ENCODE measurements at places on chromosomes 2 and 18. TPM values are rescaled to one million over a fixed set of nuclear protein-coding genes. Genes with fewer than 3 reads are reported as not detected.

- no peak for DNase-seq
These were observed 1.1 kb downstream of the MAPK4 start for GRCh38 chr18:50560681-50561629.

DNA sequence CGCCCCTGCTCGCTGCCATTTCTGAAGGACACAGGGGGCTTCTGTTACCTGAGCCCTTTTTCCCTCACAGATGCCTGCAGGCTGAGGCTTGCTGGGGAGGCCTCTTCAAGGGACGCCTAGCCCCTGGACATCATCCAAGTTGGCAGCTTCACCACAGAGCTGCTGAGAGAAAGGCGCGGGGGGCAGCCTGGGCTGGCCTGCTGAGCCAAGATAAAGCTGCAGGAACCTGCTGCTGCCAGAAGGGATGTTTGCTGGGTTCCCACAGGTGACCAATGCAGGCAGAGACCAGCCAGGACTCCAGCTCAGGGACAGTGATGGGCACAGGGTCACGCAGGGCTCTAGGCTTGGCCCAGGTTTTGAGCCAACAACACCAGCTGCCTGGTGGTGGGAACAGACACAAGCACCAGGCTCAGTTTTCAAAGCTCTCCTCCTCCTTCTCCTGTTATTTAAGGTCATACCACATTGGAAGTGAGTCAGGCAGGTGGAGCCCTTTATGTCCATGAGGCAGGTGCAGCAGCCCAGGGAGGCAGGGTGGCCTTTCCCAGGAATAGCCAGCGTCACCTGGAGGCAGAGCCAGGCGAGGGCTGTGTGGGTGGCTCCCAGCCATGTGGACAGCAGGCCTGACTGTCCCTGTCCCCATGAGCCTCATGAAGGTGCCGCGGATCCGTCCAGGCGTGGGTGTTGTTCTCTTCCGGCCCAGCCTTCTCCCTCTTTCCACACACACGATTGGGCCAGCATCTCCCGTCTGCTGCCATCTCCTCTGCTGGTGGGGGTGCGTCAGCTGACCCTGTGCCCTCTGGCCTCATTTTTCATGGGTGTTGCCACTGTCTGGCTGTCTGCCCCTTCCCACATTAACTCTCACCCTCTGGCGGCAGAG, 515.5 kb upstream of the MYT1L start:
- no peak for DNase-seq

- DNase-seq: no peak
These were observed 22.9 kb upstream of the CIDEA start for GRCh38 chr18:12231040-12231882.

DNA sequence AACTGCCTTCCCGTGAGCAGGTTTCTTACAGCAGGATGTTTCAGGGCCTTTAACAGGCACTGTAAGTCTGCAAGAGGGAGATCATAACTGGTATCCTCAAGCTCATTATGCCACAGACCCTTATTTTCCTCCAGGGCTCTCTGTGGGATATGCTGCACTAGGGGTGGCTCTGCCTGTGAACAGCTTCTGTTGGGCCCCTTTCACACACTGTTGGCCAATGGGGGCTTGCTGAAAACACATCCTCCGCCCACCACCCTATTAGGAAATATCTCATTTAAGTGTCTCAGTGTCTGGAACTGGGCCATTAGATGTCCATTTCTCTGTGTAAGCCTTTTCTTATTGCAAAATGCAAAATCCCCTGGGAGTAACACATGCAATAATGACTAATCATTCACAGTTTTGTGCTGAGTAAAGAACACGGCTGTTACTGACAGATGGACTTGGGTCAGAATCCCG, 414.3 kb upstream of the HS6ST1 start:
- no peak for DNase-seq

- no peak for DNase-seq
These were observed 73.8 kb downstream of the CBLN2 start for GRCh38 chr18:72470391-72470790.

DNA sequence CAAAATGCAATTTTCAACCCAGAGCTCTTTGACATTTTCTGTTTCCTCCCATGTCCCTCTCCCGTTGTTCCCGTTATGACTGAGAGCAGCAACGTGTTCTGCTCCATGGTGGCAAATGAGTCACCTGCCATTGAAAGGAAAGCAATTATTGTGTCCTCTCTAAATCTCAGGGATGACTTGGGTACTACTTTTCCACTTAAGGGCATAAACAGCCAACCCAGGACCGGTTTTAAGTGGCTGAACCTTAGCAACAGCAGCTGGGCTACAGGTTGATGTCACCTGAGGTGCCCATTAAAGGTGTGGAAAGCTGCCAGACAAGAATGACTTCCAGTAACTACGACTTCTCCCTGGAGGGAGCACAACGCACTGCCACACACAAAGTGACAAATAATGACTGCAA, 236.8 kb downstream of the NCKAP5 start:
- DNase-seq: no peak

DNA sequence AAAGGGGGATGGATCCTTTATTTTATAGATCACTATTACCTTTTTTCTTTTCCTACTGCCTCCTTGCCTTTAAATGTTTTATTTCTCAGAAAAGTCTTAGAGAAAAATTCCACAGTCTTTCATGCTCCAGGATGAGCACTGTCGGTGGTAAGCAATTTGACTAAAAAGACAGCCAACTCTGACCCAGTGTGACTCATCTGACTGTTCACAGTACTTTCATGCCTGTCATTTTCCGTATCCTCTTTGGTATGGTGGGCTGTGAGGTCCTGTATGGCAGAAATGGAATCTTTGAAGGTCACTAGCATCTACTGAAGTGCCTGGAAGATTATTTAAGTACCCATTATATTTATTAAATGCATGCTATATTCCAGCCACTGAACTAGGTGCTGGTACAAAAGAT, 2.1 kb upstream of the RFTN2 start:
- no peak for DNase-seq

DNA sequence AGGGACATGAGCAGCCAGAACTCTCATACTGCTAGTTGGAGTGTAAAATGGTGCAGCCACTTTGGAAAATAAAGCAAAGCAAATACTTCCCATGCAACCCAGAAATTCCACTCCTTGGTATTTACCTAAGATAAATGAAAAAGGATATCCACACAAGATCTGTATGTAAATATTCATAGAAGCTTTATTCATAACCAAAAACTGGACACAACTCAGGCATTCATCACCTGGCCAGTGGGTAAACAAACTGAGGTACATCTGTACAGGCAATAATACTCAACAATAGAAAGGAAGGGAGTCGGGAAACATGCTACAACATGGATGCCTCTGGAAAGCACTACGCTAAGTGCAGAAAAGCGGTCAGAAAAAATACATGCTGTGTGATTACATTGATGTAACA, 2.5 kb upstream of the LOXHD1 start:
- no peak for DNase-seq

GRCh38 chr2:177460973-177461585, 68.5 kb downstream of the AGPS start:
- DNase-seq: no peak

GRCh38 chr2:58923869-58924268, 682.7 kb upstream of the FANCL start:
- DNase-seq: no peak

DNA sequence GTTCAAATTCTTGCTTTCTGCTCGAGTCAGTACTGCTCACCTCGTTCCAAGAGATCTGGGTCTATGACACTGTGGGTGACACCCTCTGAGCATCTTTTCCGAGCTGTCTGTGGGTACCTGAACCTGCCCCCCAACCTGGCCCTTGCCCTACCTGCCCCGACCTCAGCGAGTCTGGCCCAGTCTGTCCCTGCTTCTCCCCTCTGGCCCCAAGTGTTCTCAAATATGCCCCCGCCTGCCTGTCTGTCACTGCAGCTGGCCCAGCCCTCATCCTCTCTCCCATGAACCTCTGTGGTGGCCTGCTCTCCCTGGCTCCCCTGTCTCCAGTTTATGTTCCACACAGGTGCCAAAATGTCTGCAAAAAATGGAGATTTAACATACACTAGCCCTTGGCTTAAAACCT, 11.8 kb downstream of the IL1R1 start:
- no peak for DNase-seq

DNA sequence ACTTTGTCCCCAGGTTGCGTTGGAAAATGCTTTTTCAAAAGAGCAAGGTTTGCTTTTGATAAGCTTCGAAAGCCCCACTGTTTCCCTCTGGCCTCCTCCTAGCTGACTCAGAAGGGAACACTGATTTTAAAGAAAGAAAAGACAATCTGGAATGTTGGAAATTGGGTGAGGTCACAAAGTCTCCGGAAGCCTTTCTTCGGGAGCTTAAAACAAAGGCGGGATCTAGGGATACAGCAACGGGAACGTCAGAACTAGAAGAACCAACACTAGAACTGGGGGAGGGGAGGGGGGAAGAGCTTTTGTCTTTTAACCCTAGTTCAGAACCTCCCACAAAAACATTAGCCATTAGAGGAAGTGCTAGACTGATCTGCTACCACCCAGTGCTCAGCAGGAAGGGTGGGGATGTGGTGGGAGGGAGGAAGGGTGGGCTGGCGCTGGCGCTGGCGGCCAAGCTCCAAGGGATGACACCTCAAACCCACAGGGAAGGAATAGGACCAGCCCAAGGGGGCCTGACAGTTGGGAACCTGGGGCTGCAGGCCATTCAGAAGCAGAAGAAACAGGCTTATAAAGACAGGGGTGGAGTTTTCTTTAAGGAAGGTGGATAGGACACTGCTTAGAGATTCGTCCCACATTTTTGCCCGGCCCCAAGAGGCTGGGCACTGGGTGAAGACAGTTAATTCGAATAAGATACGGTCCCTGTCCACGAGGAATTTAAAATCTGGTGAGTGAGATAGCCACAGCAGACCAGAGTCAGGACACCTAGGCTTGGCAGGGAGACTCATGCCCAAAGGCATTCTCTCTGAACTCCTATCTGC, 1.7 kb downstream of the TMSB10 start:
- DNase-seq: no peak

GRCh38 chr2:41992671-41993434, 55.0 kb upstream of the PKDCC start:
- no peak for DNase-seq

GRCh38 chr2:219957820-219958219, 330.4 kb downstream of the SLC4A3 start:
- no peak for DNase-seq

GRCh38 chr2:142495141-142495540, 364.3 kb upstream of the LRP1B start:
- no peak for DNase-seq

DNA sequence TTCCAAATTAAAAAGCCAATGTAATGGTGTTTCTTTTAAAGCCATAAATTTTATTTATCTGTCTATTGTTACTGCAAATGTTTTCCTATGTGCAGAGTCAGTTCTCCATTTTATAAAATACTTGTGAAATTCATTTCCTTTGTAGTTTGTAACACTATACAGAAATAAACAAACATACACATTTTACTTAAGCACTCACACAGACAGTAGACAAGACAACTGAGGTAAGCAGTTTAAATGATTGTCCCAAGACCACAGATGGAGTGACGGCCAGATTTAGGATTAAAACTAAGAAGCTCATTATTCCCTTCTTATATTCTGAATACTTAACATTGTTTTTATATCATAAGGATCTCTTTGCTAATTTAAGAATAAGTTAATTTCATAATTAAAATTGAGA, 100.9 kb downstream of the BAZ2B start:
- DNase-seq: no peak

GRCh38 chr2:96842600-96842999, 1.2 kb downstream of the ANKRD23 start:
- no peak for DNase-seq

DNA sequence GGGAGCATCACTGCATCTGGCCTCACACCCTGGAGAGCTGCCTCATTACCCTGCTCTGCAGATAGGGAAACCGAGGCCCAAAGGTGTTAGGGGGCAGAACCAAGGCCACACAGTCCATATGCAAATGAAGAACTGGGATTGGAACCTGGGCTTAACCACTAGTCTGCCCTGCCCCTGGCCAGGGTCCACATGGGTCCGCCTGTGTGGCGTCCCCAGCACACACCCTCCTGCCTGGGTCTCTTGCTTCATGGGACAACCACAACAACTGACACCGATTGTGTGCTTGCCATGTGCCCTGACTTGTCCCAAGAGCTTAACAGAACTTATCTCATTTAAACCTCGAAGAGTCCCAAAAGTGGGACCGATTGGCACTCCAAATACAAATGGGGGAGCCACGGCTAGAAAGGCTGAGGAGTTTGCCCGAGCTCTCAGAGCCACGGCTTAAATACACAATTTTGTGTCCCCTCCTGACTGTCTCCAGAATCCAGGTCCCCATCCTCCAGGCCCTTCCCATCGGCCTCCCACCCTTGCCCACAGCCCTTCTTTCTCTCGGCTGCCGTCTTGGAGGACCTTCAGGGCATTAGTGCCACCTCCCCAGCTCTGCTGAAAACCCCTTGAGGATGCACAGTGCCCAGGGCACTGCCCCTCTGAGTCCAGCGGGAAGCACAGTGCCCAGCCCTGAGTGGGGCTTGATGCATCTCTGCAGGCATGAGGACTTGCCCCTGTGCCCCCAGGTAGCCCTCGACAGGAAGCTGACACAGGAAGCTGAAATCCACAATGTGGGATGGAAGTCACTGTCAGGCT, 5.8 kb upstream of the DUSP2 start:
- DNase-seq: no peak

DNA sequence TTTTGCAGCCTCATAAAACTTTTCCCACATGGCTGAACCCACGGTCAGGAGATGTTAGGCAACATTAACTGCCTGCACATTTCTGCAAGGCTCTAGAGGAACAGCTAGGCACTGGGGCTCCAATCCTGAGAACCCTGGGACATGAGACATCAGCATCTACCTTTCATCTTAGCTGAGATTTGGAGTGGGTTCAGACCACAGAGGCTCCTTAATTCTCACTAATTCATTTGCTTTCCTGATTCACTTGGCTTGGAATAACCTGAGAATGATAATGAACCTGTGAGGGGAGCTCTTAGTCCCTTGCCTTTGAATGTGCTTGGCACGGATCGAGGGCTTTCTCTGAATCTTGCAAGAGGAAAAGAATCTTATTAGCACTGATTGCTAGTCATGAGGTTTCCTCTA, 266.2 kb downstream of the FIGN start:
- no peak for DNase-seq

DNA sequence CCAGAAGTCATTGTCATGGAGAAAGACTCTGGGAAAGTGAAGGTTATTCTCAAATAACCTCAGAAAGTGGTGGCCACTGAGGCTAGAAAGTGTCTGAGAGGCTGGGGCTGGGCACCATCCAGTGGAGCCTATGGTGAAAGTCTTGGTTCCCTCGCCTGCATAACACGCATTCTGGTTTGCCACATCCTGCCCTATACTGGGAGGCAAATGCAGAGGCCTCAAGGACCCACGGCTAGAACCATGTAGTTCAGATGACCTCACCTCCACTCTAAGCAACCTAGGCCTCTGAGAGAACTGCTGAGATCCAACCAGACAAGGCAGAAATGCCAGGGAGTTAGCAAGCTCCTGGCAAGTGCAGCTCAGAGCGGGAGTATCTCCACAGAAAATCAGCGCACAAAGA, 5.1 kb downstream of the ITGB6 start:
- no peak for DNase-seq

- no peak for DNase-seq
These were observed 127.5 kb upstream of the TNP1 start for GRCh38 chr2:216987252-216987821.

The ADRA2B gene
- total RNA-seq: 0.28 TPM

The CHST9 gene
- 0.05 TPM for total RNA-seq

The PPP4R1 gene
- 80.6 TPM for total RNA-seq

The ZNF804A gene
- 2.2 TPM for total RNA-seq

The AGXT gene
- 0.36 TPM for total RNA-seq

The IRS1 gene
- total RNA-seq: 27.3 TPM

The CFAP210 gene
- 0.23 TPM for total RNA-seq

The ALPP gene
- total RNA-seq: 7.3 TPM

The CWC22 gene
- total RNA-seq: 17.2 TPM

The FBXO15 gene
- 1.9 TPM for total RNA-seq

The DNAH6 gene
- total RNA-seq: 0.26 TPM

The CPO gene
- not detected for total RNA-seq

The BOD1L2 gene
- not detected for total RNA-seq

Data from Panc1 (cell line).